Naive thymus-derived CD4-positive, alpha-beta T cell (primary cell): ENCODE measurements at places on chromosomes 13 and 19.

DNA sequence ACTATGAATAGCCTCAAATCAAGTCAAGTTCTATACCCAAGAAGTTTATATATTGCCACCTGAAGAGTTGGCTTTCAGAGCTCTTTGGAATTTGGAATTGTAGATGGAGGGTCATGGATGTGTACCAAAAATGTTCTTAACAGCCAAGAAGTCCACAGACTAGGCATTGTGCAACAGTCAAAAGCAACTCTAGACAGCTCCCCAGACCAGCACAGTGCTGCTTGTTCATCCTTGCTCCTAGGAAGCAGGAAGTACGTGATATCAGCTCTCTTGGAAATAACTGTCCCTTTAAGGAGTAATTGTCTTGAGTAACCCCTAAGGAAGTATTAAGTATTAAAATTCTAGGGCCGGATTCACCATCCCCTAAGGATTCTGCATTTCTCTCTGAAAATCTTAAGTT is 30.7 kb upstream of the IL17D start:
- DNase-seq = no peak

DNA sequence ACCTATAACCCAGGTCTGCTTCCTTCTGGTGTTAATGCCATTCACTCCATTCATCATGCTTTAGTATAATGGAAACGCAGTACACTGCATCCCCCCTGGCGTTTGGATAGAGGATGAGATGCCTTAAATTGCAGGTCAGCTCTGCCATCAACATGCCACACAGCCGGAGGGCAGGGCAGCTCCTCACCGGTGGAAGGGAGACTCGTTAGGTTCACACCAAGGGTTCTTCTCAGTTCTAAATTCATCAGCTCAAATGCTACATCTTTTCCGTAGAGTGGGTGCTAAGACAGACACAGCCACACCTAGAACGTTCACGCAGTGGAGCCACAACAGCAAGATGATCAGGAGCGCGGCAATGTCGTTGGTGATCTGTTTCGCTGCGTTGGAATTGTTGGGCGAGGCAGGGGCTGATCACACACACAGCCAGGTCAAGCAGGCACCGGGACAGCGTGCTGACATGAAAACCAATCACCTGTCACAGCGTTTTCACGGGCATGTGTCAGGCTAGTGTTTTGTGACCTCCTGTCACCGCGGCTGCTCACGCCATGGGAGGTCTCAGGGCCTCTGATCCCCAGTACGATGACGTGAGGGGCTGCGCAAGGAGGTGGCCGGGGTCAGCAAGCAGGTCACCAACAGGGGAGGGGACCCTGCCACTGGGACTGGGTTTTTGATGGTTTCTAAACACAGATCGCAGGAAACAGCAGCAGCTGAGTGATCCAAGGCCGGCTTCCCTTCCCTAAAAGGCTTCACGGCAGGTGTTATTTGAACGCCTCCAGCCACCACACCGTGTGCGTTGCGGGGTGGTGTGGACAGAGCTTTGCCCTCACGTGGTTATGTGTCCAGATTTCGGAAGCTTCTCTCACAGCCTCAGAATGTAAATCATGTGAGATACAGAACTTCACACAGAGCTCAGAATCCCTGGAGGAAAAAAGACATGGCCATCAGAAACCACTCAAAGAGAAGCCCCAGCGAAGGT is 94.3 kb upstream of the IRS2 start:
- no peak for DNase-seq

DNA sequence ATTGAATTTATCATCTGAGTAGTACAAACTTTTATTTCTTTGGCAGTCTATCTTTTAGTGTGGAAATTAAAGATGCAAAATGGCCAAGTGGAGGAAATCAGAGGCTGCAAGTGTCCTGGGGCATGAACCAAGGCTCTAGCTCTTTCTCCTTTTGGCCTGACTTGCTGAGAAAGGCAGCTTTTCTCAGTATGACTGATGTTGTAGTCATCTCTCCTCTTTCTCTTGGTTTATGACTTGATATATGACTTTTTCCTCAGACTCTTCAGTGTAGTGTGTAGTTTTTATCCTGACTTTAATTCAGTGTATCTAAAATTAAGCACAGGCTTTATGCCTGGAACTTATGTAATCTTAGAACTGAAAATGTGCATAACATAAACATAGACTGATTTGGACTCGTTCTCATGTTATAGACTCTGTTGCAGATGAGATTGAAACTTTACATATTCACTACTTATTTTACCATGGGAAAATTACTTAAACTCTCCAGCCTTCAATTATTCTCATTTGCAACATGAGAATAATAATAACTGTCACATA is 65.7 kb downstream of the SLITRK5 start:
- DNase-seq = no peak

- DNase-seq = no peak
These were observed 3.7 kb downstream of the MARCHF2 start for GRCh38 chr19:8416796-8417195.

DNA sequence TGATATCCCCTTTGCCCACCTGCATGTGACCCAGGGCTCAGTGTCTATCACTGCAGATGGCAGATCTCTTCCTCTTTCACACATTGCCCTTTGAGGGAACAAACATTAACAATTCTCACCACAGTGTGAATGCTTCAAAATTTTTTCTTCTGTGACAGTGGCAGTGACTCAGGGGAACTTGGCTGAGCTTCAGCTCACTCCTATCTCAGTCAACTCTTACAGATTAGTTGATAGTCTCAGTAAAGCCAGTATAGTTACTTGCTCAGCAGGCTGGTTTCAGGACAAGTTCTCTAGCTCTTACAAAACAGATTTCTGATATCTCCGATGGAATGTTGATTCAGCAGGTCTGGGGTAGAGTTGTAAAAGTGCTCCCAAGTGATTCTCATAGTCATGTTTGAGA is 166.9 kb downstream of the DLEU7 start:
- DNase-seq = no peak

DNA sequence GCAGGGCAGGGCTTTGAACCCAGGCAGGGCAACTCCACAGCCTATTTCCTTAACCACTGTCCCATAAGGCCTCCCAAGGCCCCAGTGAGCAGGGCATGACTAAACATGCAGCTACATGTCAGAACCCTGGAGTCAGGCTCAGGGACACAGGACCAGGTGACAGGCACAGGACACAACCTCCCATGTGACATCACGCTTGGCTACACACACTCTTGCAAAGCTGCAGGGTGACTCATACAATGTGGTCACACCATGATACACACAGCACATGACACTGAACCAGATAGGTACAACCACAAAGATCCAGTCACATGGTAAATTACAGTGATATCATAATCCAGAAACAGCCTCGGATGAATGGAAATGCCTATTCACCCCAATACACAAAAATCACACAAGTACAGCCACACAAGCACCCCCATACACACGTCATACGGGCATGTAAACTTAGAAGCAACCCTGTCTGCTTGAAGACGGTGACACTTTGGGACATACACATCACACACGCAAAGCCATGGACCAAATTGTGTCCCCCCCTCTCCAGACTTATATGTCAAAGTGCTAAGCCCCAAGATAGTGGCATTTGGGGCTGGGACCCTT is 14.5 kb downstream of the KLK4 start:
- no peak for DNase-seq

GRCh38 chr19:13181747-13182388 is 31.7 kb downstream of the IER2 start:
- no peak for DNase-seq
